ENCODE measurements at places on chromosomes 1 and 21. TPM values are rescaled to one million over a fixed set of nuclear protein-coding genes. Genes with fewer than 3 reads are reported as not detected.

The MSH4 gene
- not detected for total RNA-seq

The KPRP gene
- not detected for total RNA-seq

The STRIP1 gene
- total RNA-seq = 12.5 TPM

The MEX3A gene
- 2.2 TPM for total RNA-seq

The HSPA6 gene
- total RNA-seq = 1.4 TPM
